GDM1 (cell line): ENCODE measurements at places on chromosomes 7 and 10.

- no peak for DNase-seq
These were observed 138.1 kb downstream of the GNAI1 start for GRCh38 chr7:80272560-80273239.

GRCh38 chr7:246451-246850, 43.5 kb upstream of the FOXL3 start:
- no peak for DNase-seq

- no peak for DNase-seq
These were observed 197.1 kb downstream of the SUGCT start for GRCh38 chr7:40331915-40332314.

- DNase-seq, result no peak
These were observed 116.2 kb downstream of the EBF3 start for GRCh38 chr10:129847741-129848483.

DNA sequence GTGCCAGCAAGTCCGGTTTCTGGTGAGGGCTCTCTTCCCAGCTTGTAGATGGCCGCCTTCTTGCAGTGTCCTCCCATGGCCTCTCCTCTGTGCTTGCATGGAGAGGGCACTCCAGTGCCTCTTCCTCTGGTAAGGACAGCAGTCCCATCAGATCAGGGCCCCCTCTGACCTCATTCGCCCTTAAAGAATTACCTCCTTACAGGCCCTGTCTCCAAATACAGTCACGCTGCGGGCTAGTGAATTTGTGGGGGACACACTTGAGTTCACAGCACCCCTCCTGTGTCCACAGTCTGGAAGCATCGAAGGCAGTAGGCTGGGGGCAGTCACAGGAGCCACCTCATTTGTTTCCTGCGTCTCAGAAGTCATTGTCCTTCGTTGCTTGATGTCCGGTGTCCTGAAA, 54.6 kb downstream of the LHPP start:
- no peak for DNase-seq

- DNase-seq, result no peak
These were observed 84.5 kb upstream of the DYNC1I1 start for GRCh38 chr7:95687759-95688343.

GRCh38 chr7:74430961-74431466, 22.7 kb upstream of the GTF2IRD1 start:
- no peak for DNase-seq

GRCh38 chr7:37320140-37320847, 128.4 kb downstream of the ELMO1 start:
- DNase-seq, result no peak

DNA sequence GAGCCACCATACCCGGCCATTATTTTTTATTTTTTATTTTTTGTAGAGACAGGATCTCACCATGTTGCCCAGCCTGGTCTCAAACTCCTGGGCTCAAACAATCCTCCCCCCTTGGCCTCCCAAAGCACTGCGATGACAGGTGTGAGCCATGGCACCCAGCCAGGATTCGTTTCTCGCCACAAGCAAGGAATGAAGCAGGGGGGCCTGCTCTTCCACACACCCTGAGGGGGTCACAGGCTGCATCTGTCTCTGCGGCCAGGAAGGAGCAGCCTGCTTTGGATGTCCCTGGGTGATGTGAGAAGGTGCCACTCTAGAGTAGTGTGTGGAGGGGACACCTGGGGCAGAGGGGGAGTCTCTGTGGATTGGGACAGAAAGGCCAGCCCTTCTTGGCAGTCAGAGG, 61.3 kb upstream of the TNRC18 start:
- DNase-seq, result no peak

- DNase-seq, result no peak
These were observed 160.0 kb upstream of the TMEM229A start for GRCh38 chr7:124192885-124193284.

GRCh38 chr7:98418636-98419315, 17.9 kb upstream of the BAIAP2L1 start:
- no peak for DNase-seq

DNA sequence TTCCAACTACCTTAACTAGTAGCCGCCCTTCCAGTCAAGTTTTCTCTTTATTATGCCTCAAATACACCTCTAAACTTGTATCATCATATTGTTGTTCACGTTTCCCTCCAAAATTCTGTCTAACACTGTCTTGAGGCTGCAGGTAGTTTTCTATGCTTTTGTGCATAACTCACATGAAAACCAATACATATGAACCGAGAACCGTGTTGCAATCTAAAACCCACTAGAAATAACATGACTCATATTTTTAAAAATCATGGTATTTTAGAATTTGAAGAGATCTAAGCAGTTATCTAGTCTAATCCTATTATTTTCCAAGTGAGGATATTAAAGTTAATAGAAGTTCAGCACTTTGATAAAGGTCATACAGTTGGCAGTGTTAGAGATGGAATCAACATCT, 18.2 kb downstream of the LIPF start:
- DNase-seq, result no peak

DNA sequence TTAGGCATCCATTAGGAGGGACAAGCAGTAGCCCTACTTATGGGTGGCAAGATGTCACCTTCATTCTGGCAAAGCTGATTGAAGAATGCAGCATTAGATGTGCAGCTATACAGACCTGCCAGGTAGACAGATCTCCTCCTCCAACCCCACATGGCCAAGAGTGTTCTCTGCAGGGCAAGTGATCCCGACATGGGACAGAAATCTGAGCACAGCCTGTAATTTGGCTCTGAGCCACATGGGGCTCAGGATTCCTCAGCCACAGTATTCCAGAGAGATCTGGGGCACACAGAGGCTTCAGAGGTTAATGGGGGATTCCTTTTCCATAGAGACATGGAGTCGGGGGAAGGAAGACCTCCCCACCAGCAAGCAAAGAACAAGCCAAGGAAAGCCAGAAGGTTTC, 58.7 kb upstream of the GDF10 start:
- no peak for DNase-seq

- no peak for DNase-seq
These were observed 87.9 kb downstream of the TPK1 start for GRCh38 chr7:144747936-144748335.

GRCh38 chr10:73585327-73585726, 5.8 kb downstream of the USP54 start:
- no peak for DNase-seq

DNA sequence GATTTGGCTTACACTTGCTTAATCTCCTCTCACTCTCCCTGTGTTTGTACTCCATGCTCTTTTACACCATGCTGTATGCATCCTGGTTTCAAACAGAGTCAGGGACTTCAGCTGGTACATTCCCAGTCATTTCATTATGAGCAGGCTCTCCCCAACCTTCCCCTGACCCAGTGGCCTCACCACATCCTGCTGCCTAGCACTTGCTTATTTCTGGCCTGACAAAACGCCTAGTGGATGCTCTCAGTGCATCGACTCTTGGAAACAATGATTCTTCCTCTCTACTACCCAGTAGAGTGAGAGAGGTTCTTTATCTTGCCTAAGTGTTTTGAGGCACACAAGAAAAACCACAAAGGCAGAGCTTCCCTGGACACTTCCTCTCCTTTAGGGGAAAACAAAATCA, 63.4 kb downstream of the CAV1 start:
- no peak for DNase-seq

- DNase-seq, result no peak
These were observed 408.6 kb upstream of the NPVF start for GRCh38 chr7:25636871-25637283.

DNA sequence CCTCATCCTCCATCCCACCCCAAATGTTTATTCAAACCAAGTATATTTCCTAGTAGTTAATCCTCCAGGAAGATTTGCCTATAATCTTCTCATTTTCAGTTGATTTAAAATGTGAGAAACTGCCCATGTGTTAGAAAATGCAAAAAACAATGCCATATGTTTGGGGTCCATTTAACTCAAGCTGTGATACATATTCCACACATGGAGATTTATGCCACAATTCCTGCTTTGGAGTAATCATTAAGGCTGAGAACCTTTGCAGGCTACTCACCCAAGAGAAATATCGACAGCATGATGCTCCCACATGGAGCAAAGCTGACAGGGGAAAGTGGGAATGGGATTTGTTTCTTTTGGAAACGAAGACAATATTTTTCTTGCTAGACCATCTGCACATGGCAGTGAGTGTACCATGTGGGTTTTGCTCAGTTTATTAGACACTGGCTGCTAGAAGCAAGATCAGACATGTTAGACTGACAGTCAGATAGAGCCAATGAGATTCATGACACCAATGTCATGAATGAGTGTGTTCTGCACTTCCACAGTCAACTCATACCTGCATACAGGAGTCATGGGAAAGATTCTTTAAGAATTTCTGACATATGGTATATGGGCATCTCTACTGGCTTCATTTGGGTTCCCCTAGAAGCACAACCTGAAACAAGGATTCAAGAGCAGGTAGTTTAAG, 3.4 kb upstream of the GRM8 start:
- DNase-seq, result no peak

GRCh38 chr10:101080933-101081931, 19.4 kb downstream of the KAZALD1 start:
- DNase-seq, result no peak

DNA sequence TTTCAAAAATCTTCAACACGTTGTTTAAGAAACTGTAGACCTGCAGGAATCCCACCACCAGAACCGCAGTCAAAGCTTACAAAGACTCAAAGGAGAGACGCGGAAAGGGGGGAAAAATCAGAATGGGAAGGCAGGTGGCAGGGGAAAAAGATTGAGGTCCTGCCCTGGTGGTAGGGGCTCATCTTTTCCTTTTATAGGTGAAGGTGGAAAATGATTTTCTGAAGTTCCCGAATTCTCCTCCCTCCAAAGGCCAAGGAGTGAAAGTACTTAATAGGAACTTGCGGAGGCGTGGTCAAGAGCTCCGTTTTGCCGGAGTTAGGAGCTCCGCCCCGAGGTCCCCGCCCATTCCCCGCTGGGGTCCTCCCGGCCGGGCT, 724 bp downstream of the BBIP1 start:
- peak; percentile 92 for DNase-seq

DNA sequence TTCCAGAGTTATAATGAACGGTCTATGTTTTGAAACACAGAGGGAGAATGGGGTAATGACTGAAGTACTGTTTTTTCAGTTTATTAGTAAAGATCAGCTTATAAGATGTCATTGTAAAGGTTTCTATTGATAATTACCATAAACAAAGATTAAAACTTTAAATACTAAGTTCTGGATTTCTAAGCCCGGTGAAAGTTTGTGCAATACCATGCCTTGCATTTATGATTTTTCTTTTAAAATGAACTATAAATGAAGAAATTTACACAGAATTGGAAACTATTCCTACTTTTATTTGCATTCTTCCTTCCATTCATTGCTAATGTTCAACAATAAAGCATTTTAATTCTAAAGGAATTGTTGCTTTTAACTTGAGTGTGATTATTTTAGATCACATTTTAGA, 4.9 kb downstream of the MEOX2 start:
- no peak for DNase-seq

DNA sequence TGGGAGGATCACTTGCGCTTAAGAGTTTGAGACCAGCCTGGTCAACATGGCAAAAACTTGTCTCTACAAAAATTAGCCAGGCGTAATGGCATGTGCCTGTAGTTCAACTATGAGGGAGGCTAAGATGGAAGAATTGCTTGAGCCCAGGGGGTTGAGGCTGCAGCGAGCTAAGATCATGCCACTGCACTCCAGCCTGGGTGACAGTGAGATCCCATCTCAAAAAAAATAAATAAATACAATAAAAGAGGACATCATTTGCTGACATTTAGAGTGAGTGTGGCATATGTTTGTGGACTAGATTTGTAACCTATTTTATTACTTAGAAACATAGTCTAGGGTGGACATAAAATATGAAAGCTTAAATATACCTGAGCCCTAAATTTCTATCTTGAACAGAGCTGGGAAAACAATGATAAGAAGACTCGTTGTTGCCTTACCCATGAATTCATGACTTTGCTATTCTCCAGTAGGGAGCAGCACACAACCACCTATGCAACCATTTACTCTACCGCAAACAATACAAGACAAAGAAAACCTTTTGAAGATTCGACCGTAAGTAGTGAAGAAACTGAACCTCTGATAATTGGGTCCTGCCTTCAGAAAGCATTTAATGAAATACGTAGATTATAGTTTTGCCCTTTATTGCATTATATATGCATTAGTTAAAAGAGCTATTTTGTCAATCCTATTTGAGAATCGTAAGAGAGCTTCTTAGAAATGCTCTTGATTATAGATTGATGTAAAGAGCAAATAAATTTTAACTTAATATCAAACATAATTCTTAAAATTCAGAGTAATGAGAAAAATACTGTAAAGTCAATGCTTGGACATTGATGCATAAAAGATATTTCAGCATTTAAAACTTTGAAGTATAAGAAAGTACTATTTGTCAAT, 83.5 kb downstream of the GNAT3 start:
- peak; percentile 12 for DNase-seq

GRCh38 chr7:157558516-157558874, 221.7 kb downstream of the DNAJB6 start:
- DNase-seq, result no peak
